T follicular helper cell (primary cell): ENCODE measurements at places on chromosomes 6 and 20.

DNA sequence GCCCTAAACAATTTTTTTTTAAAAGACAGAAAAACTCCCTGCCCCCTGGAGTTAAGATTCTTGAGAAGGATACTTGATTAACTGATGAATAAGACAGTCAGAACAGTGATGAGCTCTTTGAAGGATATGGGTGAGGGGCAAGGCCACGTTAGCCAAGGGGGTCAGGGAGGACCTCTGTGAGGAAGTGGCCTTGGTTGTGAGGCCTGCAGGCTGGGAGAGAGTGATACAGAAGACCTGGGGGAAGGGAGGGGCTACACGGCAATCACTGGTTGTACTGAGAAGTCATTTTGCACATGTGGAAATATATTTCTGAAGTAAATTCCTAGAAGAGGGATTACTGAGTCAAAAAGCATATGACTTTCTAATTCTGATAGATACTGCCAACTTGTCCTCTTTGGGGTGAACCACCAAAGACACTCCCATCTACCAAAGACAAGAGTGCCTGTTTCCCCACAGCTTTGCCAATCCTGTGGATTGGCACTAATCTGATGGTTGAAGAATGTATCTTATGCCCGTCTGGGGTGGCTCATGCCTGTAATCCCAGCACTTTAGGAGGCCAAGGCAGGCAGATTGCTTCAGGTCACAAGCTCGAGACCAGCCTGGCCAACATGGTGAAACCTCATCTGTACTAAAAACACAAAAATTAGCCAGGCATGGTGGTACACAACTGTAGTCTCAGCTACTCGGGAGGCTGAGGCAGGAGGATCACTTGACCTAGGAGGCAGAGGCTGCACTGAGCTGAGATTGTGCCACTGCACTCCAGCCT, 22.3 kb upstream of the BCAS4 start:
- DNase-seq = no peak

DNA sequence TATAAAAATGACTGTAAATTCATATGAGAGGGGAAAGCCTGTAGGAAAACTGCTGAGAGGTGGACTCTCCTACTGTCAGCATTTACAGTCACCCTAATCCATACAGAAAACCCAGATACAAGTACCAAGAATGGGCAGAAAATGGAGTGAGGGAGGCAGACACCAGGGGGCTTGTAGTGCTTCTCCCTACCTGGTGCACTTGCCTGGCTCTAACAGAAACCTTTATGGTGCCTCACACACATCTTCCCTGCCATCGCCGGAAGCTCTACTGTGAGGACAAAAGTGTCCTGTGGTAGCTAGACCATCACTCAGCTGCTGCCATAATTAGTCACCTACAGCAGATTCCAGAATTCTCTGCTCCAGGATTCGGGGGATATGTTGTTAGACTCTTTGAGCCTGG, 441.3 kb downstream of the TFAP2B start:
- DNase-seq = no peak

GRCh38 chr6:16355699-16356446, 117.5 kb downstream of the GMPR start:
- DNase-seq = no peak

- DNase-seq = no peak
Measured at GRCh38 chr6:137001977-137002302, 42.8 kb downstream of the IL20RA start.

DNA sequence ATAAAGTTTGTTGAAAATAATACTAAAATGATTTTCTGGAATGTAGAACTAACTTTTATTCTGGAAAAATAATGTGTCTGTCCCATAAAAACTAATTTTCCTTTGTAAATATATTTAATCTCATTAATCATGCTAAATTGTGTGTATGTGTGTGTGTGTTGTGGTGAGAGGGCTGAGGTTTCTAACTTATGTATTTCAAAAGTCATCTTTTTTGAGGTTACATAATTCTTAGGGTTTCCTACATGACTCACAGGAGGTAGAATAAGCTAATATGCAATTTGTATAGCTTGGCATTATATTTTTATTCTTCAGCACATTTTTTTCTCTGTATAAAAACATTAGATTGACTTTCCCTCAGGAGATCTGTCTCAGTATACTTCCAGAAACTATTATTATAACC, 64.1 kb upstream of the CLVS2 start:
- no peak for DNase-seq

DNA sequence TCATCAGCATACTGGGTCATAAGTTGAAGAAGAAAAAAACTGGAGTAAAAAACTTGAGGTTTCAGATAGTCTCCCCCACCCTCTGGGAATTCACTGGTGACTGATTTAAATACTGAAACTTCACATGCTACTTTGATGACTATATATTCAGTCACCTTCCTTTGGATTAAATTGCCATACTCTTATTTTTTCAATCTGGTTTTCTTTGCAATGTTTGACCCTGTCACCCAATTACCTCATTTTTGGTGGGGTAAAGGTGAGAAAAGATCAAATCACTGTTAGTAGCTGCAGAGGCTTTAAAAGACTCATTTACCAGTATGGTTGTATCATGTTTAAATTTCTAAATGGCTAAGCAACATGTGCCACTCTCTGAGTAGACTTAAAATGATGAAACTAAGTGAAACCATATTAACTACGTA, 862.7 kb upstream of the FLRT3 start:
- DNase-seq = no peak

DNA sequence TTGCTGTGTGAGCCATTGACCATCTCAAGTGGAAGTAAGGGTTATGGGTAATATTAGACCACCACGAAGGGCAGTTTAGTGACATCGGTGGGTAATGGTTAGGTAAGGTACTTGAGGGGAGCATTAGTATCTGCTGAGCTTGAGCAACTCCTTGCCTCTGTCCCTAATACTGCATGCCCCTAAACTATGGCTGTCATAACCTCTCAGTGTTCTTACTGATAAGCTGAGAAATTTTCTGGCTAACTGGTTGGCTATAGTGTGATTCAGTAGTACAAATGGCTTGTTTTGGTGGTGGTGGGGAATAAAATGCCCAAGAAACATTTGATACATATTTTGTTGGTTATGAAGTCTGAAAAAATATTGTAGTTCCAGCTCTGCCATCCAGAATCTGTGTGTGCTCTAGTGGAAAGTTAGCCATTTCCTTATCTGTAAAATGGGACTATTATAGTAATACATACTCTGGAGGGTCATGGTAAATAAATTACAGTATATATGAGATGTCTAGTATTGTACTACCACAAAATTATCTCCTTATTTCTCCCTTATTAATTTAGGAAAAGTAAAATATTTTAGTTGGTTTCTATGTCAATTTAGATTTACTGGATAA, 113.1 kb downstream of the NCOA3 start:
- DNase-seq = no peak

DNA sequence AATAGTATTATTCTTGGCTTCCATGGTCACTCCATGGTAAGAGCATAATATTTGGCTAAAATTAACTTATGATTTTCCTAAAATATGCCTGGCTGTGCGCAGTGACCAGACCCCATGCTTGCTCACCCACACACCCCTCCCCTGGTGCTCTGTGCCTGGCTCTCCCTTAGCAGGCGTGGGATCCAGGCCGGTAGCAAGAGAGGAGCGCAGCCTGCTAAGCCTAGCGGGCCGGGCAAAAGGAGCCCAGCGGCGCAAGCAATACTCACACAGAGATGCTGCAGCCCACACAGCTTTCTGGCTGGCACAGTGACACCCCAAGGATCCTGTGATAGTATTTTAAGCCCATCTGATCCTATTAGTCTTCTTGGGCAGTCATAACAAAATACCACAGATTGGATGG, 79.8 kb upstream of the EYS start:
- no peak for DNase-seq

DNA sequence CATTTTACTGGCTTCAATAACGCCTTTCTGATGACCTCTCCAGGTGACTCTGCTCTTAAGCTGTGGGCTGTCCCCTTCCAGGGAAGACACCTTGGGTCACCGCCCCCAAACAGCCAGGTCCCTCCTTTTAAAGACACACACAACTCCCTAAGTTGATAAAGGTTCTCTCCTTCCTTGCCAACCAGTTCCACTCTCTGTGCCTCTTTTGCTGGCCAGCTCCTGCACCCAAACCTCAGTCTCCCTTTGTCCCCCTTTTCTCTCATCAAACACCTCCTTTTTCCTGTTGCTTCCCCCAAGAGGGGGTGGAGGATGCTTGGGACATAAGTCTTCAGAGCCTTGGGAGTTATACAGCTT, 1.0 kb downstream of the NCOA6 start:
- DNase-seq = peak; percentile 57

GRCh38 chr6:137349856-137350830, 131.0 kb upstream of the IFNGR1 start:
- DNase-seq = no peak

DNA sequence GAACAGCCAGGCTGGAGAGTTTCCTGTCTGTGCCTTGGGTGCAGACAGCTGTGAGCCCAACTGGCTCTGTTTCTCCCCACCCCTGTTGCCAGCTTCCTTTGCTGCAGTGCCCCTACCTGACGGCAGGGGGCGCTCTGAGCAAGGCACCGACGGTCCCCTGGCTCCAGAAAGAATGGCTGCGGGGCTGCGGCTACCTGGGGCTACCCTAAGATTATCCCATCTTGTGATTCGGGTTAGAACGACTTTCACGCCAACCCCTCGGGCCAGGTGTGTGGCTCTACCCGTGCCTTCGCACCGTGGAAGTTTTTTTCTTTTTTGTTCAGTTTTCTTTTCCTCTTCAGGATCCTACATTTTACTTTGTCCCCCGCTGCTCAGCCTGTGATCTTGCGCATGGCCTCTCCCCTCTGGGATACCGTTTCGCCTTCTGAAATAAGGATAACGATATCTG, 33.4 kb upstream of the AAR2 start:
- DNase-seq = peak; percentile 66

DNA sequence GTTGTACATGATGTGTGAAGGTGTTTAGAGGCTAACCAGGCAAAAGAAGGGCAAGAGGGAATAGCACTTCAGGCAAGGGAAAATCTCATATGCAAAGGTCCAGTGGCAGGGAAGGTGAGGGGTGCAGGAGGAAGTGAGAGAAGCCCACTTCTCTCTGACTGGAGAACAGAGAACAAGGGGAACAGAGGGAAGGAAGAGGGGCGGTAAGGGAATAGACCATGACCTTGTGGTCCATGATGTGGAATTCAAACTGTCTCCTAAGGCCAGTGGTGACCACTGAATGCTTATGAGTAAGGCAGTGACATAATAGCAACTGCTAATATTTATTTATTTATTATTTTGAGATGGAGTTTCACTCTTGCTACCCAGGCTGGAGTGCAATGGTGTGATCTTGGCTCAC, 20.6 kb upstream of the SLC9A8 start:
- DNase-seq = no peak

GRCh38 chr6:107698146-107698545, 126.0 kb downstream of the SCML4 start:
- DNase-seq = no peak

DNA sequence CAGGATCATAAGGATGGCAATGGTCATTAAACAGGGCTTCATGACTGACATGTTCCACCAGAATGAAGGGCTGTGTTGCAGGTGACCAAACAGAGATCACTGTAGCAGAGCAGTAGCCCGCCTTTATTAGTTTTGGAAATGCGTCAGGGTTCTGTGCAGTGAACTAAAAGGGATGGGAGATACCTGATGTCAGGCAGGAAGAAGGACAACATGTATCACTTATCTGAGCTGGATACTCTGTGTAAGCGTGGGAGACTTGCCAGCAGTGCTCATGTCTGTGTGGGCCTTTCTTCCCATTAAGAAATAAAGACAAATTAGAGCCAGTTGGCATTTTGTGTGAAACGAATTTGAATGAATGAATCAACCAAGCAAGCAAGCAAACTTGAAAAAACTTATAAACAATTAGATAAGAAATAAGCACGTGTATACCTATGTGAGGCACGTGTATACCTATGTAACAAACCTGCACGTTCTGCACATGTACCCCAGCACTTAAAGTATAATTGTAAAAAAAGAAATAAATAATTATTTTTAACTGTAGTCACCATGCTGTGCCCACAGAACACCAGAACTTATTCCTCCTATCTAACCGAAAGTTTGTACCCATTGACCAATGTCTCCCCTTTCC, at the start of gene DEFB116:
DEFB116 (minus strand) TSS at position 51 of the 628 bp plus-strand sequence; CDS start at position 51, 0 bp downstream.
- DNase-seq = no peak

GRCh38 chr6:64724091-64724490, 982.9 kb downstream of the EYS start:
- DNase-seq = no peak

DNA sequence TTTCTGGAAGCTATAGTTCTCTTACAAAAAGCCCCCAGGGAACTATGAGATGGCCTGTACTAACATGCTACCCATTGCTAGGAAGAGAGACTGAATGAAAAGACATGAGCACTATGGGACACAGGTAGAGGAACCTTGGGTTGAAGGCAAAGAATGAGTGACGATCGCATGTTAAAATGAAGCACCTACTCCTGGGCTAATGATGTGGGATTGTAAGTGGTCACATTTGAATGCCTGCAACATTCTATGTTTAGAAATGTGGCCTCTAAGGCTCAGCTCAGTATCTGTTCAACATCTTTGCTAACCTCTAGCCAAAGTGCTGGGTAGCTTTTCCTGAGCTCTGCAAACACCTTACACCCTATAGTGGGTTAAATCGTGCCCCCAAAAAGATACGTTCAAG, 5.2 kb upstream of the ZC3H12D start:
- DNase-seq = no peak

DNA sequence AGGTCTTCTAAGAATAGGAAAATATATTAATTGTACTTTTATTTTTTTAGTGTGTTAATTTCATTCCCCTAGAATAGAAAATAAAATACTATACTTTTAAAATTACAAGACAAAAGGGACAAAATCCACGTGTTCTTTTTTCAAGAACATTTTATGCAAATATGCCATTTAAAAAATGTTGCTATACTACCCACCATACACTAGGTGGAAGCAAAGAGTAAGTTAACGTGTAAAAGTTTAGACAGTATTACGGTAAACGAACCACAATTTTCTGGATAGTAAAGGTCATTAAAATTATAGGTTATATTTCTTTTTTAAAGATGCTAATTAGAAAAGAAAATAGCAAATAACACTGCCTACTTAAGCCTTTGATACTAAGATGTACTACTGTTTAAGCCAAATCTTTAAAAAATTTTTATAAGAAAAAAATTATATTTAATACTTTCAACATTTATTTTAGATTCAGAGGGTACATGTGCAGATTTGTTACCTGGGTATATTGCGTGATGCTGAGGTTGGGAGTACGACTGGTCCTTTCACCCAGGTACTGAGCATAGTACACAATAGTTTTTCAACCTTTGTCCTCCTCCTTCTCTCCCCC, 287.6 kb downstream of the PHF3 start:
- no peak for DNase-seq

DNA sequence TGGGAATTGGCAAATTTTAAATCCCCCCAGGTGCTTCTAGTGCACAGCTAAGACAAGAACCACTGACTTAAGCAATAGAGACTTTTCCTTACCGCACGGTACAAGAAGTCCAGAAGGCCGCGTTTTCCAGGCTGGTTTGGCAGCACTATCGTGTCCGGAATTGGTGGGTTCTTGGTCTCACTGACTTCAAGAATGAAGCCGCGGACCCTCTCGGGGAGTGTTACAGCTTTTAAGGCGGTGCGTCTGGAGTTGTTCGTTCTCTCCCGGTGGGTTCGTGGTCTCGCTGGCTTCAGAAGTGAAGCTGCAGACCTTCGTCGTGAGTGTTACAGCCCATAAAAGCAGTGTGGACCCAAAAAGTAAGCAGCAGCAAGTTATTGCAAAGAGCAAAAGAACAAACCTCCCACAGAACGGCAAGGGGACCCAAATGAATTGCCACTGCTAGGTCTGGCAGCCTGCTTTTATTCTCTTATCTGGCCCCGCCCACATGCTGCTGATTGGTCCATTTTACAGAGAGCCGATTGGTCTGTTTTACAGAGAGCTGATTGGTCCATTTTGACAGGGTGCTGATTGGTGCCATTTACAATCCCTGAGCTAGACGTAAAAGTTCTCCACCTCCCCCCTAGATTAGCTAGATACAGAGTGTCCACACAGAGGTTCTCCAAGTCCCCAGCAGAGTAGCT, 264.5 kb downstream of the PREX1 start:
- DNase-seq = no peak
